NCI-H187 (cell line): ENCODE measurements at places on chromosomes 5 and 9.
A peak's percentile ranks its signal among the peaks of the same experiment; 100 is the strongest.

DNA sequence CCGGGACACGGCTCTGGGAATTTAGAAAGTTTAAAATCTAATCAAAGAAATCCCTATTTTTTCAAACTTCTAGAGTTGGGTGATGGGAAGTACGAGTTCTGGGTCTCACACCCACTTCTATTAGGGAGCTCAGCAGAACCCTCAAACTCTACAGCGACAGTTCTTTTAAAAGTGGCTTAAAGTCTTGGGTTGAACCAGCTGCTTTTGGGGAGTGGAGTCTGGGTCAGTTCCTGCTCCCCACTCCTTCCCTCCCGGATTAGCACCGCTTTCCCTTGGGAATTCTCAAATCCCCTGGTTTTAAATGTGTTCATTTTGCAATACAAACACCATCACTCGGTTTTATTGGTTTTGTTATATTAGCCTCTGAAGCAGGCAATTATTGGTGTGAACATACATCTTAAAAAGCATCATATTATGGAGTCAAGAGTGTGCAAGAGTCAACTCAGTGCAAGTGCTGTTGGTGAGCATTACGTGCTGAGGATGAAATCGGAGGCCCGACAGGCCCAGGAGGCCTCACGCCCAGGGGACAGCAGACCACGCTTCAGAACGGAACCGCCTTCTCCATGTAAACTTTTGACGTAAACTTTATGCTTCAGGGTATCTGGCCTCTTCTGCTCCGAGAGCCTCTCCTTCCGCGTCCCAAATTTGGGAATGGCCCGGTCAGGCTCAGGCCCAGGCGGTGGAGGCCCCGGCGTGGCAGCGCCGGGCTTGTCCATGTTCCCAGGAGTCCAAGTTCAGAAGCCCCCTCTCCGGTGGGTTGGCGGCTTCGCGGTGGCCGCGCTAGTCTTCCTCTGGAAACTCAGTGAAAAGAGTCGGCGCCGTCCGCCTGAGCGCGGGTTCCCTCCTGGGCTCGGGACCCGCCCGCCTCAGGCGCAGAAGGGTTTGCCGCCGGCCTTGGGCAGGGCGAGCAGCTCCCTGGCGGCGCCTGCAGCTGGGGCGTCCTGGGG is 5.3 kb downstream of the IRX4 start:
- DNase-seq, result no peak

- DNase-seq, result no peak
These were observed 94.2 kb upstream of the TNC start for GRCh38 chr9:115212125-115212605.

GRCh38 chr9:22134390-22134789 is 125.3 kb upstream of the CDKN2B start:
- no peak for DNase-seq

GRCh38 chr5:54073131-54073530 is 237.2 kb downstream of the ARL15 start:
- DNase-seq, result no peak

- DNase-seq, result no peak
These were observed 1.5 kb downstream of the PRRC2B start for GRCh38 chr9:131395157-131396098.

GRCh38 chr9:129549684-129550083 is 71.2 kb downstream of the C9orf50 start:
- no peak for DNase-seq

- no peak for DNase-seq
These were observed 61.4 kb upstream of the ADRB2 start for GRCh38 chr5:148765061-148765460.

DNA sequence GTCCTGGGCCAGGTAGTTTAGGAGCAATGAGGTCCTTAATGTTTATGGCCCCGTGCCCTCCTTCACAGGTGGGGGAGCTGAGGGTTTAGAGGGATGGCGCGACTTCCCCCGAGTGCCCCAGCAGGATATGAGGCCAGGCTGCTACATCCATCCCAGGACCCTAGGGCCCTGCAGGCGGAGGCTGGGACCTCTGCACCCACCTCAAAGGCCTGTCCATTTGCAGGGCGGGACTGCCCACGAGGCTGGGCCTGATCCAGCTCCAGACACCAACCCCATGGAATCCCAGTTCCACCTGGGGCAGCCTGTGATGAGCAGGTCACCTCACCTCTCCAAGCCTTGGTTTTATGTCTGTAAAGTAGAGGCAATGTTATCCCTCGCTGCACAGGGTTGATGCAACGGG is 142.1 kb downstream of the RXRA start:
- DNase-seq, result no peak

- peak; percentile 30 for DNase-seq
These were observed 6.6 kb upstream of the ENC1 start for GRCh38 chr5:74647096-74647495.

GRCh38 chr9:114507726-114508125 is 2.5 kb upstream of the WHRN start:
- no peak for DNase-seq

GRCh38 chr9:126000731-126001580 is 253.8 kb downstream of the PBX3 start:
- no peak for DNase-seq

DNA sequence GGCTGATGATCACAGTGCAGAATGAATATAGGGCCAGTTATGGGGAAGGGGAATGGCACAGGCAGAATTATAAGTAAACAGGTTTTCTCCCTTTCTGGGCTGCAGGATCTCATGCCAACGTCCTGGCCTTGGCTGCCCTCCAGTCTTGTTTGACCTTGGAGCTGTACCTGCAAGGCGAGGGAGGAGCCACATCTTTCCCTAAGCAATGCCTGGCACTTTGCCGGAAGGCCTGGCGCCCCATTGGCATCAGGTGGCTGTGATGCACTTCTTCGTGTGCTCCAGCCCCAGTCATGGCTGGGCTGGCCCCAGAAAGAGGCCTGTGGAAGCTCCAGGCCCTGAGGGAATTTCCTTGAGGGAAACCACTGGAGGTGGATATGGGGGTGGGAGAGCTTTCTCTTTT is 16.7 kb upstream of the IQGAP2 start:
- no peak for DNase-seq

GRCh38 chr9:114386886-114387679 is 699 bp downstream of the AKNA start:
- no peak for DNase-seq

- no peak for DNase-seq
These were observed 1.9 kb downstream of the CDH18 start for GRCh38 chr5:19986031-19986619.

DNA sequence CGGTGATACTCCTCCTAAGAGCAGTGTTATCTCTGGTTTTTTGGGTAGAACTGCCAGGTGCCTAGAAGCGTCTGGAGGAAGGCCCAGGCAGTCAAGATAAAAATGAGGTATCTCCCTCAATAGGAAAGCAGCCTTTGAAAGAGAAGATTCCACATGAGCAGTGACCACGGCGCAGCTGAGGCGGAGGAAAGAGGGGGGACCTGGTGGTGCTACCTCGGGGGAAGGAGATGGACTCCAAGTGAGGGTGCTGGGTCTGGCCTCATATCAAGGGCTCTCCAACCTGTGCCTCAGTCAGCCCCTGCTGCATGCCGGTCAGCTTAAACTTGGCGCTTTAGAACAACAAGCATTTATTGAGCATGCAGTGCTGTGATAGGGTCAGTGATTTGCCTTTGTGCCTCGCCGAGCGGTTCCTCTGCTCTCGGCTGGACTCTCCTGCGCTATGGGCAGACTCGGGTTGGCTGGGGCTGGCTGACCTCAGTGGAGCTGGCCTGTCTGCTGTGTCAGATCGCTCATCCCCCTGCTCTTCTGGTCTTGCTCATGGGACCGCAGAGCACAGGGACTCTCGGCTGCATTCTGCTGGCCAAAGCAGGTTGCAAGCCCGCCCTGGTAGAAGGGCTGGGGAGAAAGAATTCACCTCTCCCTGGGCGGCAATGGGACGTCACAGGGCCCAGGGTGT is 121.1 kb upstream of the IRX4 start:
- DNase-seq, result no peak

DNA sequence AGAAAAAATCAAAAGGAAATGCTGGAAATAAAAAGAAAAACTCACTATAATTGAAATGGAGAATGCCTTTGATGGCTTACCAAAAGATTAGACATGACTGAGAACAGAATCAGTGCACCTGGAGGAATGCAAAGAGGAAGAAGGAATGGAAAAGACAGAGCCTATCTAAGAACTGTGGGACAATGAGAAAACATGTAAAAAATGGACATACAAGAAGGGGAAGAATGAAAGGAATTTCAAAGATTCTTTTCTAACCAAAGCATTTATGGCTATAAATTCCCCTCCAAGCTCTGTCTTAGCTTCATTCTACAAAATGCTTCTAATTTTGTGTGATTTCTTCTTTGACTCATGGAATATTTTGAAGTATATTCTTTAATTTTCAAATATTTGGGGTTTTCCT is 47.5 kb upstream of the CLK4 start:
- no peak for DNase-seq

DNA sequence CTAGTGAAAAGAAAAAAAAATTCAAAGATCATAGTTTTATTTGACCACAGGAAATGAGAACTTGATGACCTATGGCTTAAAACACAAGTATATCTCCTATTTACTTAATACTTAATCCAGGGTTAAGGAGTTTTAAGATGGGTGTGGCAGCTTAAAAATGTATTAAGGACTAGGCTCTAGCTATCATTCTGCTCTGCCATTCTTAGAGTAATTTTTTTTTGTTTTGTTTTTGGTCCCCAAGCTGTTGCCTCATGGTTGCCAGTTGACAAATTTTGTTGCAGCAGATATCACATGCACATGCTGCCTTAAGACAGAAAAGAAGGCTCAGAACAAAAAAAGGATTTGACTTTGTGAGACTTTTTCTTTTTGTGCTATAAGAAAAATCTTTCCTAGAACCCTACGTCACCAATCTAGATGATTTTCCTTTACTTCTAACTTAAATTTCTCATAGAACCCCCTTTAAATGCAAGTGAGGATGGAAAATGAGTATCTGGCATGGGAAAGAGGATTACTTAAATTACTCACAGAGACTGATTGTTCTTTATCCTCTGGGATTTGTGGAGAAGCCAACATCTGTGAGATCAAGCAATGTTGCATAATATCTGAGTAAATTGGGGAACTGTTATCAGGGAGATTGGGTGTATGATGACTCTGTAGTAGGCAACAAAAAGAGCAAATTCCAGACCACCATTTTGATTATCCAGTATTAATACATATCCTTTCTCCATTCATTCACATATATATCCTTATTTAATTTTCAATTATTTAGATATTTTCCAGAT is 364.7 kb upstream of the CD180 start:
- DNase-seq, result no peak

DNA sequence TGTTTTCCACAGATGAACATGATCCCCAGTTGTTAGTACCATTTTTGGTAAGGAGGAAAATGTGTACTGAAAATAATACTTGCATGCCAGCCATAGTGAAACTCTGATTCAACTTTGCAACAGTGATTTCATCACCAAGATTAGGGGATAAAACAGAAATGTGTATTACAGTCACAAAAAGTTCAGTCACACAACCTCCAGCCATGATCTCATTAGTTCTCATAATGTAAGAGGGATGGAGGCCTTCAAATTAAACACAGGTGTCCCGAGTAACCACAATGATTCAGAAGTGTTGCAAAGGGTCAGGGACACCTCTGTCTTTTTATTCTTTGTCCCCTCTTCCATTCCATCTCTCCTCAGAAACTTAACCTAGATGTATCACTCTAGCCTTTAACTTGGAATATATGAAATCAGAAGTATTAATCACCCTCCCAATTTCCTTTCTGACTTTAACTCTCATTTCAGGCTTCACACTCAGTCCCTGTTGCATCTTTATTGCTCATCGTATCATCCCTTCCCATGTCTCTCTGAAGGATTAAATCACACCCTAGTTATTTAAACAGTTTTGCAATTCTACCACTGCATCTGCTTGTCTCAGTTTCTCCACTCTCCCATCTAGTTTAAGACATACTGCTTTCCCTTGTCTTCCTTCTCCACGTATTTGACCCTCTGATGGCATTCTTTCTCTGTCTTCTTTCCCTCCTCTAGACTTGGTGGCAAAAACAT is 291.2 kb downstream of the ADAMTS6 start:
- DNase-seq, result no peak

DNA sequence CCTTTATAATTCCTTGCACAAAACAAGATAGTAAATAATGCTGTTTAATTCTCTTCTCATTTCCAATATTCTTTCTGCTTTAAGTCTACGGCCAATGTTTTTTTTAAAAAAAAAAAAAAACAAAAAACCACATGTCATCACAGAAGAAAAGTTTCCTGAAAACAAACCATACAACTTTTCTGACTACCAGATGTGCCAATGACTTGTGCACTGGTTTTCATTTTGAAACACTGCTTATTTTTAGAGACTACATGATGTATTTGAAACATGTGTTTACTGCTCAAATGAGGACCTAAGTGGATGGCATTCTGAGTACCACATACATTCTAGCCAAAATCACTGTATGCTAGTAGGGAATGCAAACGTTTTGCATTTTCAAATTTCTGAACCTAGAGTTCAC is 167.9 kb downstream of the GLIS3 start:
- DNase-seq, result no peak

- no peak for DNase-seq
These were observed 19.8 kb downstream of the SLC6A18 start for GRCh38 chr5:1244976-1245375.

DNA sequence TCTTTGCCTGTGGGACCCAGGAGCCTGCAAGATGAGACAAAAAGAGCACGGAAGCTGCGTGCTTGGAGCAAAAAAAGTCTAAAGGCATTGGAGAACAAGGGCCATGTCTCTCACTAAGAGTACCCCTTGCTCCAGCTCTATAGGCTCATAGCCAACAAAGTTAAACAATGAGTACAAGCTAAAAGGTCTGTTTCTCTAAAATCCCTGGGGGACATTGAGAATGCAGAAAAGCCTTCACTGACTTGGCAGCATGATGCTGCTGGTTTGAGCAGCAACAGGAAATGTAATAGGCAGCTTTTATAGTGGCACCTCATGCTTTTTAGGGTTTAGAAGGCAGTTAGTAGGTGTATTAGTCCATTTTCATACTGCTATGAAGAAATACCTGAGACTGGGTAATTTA is 287.5 kb downstream of the SMARCA2 start:
- no peak for DNase-seq

- no peak for DNase-seq
These were observed 84.9 kb downstream of the TEK start for GRCh38 chr9:27193886-27194285.

- no peak for DNase-seq
These were observed 9.6 kb downstream of the ROPN1L start for GRCh38 chr5:10451137-10451824.

DNA sequence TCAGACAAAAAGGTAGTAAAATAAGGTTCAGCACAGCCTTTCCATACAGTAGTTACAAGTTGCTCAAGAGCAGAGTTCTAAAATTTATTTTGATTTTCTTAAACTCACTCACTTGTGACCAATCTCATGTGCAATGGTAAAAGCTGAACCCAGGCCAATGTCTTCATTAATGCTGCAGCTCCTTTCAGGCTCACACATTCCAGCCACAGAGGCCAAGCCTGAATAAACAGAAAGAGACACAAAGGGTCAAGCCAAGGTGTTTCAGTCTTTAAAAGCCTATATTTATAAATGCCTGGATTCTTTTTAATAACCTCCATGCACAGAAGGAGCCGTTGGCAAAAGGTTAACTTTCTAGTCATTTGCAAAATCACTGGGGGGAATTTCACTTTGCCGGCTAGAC is 152.5 kb downstream of the ADAMTS6 start:
- DNase-seq, result no peak
